ENCODE measurements at places on chromosomes 5 and 9.

DNA sequence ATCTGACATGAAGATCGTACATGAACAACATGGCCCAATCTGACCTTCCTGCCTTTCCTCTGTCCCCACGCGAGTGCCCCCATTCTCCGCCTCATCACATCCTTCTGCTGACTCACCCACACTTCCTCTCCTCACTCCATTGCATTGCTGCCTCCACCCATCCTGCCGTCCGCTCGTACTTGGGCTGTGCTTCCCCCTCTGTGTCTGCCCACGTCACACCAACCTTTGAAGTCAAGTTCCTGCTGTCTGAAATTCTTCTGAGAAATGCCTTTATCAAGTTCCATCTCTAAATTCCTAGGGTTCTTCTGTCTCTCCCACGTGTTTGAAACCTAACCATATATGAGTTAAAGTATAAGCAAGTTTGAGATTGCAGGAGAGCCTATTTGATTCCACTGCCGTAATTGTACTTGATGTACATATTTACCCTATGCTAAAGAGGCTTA, 18.0 kb upstream of the STARD4 start:
- DNase-seq = no peak

- no peak for DNase-seq
Measured at GRCh38 chr9:35436933-35437332, 53.0 kb upstream of the RUSC2 start.

DNA sequence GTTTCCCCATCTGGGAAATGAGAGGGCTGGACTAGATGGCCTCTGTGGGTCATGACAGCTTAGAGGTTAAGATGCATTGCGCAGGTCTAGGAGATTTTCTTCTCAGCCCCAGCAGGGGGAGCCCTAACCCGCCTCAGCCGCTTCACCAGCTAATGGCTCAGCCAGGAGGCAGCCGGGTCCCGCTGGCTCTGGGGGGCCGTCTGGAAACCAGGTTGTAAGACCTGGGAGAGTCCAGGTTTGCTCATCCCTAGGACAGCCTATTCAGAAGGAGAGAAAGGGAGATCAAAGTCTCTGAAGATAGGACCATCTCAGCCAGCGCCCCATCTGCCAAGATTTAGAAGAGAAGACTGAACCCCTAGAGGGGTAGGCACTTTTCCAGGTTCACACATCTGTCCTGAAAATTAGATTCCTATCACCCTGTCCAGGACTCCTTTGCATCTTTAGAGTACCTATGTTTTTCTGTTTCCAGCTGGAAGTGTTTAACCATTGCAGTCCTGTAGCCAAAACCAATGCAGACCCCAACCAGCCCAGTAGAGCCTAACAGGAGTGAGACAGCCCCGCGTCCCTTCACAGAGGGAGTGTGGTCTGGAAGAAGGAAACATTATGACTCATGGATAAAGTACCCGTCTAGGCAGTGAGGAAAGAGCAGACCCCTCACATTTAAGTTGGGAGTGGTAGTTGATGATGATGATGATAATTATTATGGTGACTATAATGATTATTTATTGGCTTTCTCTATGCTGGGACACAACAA, 27.5 kb downstream of the SPARC start:
- peak; percentile 32 for DNase-seq

- DNase-seq = no peak
Measured at GRCh38 chr5:74504463-74504862, 136.1 kb downstream of the ENC1 start.

- no peak for DNase-seq
Measured at GRCh38 chr5:43078956-43079355, 38.8 kb upstream of the ANXA2R start.

DNA sequence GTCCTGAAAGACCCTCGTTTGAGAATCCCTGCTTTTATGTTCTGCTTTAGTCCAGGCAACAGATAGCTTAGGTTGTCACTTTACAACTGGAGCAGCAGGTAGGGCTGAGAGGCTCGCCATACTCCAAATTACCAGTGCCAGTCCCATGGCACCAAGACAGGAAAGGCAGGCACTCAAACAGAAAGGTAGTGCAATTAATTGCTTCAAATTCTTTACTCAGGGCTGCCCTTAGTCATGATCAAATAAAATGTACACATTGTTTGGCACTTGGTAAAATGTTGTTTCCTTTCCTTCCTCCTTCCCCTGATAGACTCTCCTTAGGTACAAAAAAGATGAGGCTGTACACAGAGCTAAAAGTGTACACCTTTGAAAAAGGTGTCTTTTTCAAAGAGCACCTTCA, 115.8 kb upstream of the CCDC152 start:
- no peak for DNase-seq

GRCh38 chr5:43034591-43034968, 5.5 kb downstream of the ANXA2R start:
- DNase-seq = no peak

GRCh38 chr9:128251732-128252100, 24.1 kb downstream of the GOLGA2 start:
- no peak for DNase-seq

- no peak for DNase-seq
Measured at GRCh38 chr5:138476918-138477317, 11.6 kb downstream of the EGR1 start.

GRCh38 chr5:103842936-103843335, 280.3 kb upstream of the NUDT12 start:
- no peak for DNase-seq

- no peak for DNase-seq
Measured at GRCh38 chr9:129332581-129332980, 154.5 kb upstream of the IER5L start.

DNA sequence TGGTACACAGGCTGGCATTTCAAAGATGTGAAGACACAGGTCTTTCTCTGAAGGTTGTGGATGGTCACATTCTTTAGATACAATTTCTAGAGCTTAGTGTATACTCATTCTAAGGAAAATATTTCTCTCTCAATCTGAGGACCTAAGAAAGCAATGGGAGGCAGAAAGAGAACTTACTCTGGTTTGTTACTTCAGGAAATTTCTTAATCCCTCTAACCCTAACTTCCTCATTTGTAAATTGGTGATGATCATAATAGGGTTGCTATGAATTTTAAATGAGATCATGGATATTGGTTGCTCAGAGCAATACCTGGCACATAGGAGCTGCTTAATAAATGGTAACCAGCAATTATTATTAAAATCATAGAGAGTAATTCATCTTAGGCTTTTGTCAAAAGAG, 22.1 kb downstream of the FAM170A start:
- no peak for DNase-seq

- DNase-seq = no peak
Measured at GRCh38 chr5:80967500-80968181, 7.5 kb downstream of the RASGRF2 start.

GRCh38 chr9:112065806-112066606, 109.1 kb downstream of the SUSD1 start:
- no peak for DNase-seq

GRCh38 chr5:138949988-138950387, 74.9 kb upstream of the LRRTM2 start:
- DNase-seq = no peak

DNA sequence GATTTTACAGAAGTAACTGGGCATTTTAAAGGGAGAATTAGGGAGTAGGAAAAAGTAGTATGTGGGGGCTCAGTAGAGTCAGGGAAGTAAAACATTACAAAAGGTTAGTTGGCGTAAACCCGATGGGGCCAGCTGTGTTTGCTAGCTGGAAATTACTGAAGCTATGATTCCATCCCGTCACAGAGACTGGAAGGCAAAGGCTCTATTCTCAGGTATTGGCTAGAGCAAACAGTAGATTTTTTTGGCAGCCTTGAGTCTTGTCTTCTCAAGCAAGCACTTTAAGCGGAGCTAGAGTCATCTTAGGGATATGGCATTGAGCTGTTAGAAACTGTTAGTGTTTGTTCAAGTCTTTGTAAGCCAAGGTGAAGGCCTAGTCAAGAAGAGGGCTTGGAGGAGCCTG, 121.5 kb downstream of the PAM start:
- no peak for DNase-seq

- no peak for DNase-seq
Measured at GRCh38 chr5:124056326-124056990, 544.5 kb downstream of the CSNK1G3 start.

- no peak for DNase-seq
Measured at GRCh38 chr9:105206821-105207699, 37.4 kb upstream of the SLC44A1 start.

DNA sequence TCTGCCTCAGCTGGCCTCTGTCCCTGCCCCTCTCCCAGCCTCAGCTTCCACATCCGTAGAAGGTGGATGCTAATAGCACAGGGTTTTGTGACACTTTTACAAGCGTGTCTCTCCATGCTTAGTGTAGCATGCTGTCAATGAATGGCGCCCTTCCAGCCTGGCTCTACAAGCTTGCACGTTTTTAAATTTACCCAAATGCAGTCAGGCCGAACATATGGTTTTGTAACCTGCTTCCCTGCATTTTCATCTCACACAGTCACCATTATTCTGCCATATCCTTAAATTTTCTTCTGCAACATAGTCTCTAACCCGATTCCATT, 28.8 kb downstream of the FAM163B start:
- no peak for DNase-seq

GRCh38 chr5:93462916-93463315, 118.1 kb downstream of the NR2F1-AS1 start:
- DNase-seq = no peak

DNA sequence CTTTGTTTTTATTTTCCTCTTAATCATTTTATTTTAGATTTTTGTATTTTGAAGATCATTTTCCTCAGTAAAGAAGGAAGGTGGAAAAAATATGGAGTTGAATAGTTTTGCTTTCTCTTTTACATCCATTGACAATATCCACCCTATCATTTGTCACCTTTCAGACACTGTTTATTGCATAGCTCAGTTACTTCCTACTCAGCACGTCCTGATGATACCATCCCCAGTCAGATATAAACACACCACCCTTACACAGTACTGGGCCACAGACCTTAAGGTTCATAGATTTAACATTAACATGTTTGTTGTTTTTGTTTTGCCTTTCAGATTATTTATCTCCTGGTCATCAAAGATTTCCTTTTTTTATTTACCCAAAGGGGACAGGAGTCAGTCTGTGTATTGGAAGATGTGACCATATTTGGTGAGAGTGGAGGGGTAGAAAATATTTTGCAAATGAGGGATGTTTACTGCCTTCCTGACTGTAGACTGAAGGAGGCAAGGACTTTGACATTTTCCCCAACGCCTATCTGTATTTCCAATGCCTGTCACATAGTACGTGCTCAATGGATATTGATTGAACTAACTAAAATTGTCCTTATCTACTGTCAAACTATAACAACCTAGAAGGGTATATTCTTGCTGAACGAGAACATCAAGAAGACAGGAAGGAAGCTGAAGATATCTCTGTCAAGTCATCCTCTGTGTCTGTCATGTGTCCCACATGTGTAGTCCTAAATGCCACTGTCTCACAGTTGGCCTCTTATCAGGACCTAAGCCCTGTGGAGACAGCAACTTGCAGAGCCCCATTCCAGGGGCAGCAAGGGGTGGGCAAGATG, 15.6 kb downstream of the STX17 start:
- DNase-seq = no peak

DNA sequence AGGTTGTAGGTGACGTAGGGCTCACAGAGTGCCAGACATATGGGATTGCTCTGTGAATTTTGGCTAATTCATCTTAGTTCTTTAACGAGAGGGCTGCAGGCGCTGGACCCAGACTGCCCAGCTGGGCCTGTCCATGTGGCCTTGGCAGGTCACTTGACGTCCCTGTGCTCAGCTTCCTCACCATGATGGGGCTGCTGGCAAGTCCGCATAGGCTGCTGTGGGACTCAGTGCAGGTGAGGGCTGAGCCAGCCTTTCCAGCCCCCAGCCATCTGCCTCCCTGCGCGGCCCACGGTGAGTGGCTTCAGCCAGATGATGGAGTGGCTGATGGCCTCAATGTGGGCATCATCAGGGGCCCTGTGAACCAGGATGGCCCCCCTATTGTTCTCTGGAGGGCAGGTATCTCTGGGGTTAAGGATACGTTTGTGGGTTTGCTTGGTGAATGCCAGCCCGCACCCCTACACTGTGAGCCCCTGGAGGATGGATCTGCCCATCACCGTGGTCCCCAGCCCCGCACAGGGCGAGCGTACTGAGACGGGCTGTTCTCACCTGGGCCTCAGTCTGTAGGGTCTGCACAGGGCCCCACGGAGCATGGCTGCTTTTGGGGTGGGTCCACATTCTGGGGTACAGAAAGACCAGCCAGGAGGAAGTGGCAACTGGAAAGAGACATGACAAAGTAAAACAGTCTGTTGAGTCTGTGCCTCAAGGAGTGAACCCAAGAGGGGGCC, 3.7 kb downstream of the CARD19 start:
- DNase-seq = no peak

DNA sequence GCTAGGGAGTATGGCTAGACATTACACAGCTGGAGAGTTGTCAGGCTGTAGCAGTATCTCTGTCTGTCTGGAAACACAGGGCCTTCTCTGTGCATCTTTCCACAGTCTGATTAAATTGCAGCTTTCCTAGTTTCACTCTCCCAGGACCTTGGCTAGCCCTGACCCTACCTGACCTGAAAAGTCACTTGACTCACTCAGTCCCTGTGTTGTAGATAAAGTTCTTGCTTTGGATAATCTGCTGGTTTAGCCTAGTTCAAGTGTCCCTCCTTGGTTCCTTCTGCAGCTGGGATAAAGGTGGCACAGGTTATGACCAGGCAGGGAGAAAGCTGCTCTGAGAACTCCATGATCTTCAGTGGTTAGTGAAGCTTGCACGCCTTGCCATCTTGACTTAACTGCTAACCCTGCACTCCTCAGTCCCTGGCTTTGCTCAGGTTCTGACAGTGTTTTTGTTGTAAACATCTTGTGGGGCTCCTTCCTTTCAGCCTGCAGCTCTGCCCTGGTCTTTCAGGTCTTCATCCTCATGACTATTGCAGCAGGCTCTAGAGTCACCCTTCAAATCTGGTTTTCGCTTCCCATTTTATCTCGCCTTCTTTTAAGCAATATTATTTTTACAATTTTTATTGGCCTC, 101.0 kb downstream of the PIP5K1B start:
- DNase-seq = no peak

DNA sequence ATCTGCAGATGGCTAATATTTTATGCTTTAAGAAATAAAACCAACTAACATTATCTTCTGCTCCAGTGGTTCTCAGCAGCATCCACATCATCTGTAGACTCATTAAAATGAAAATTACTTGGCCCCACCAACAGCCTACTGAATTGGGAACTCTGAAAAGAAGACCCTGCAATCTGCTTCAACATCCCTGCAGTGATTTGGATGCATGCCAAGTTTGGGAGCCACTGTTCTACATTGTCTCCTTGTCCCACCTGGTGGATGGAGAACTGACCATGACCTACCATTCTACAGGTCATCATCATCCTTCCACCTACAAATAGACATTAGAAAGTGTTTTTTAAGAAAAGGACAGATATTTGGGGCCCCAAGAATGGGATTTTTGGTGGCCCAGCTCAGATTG, 71.1 kb downstream of the ACER2 start:
- DNase-seq = no peak

- DNase-seq = no peak
Measured at GRCh38 chr5:177425196-177425800, 1.2 kb upstream of the GRK6 start.

- no peak for DNase-seq
Measured at GRCh38 chr9:35898337-35898736, 7.7 kb upstream of the HRCT1 start.
